ENCODE measurements at places on chromosomes 12 and 14.

- DNase-seq: no peak
These were observed 714 bp upstream of the PSMC6 start for GRCh38 chr14:52706286-52706685.

- no peak for DNase-seq
These were observed 83.0 kb upstream of the CCDC196 start for GRCh38 chr14:66403183-66403582.

GRCh38 chr14:38257507-38257906, 1.6 kb upstream of the CLEC14A start:
- no peak for DNase-seq

DNA sequence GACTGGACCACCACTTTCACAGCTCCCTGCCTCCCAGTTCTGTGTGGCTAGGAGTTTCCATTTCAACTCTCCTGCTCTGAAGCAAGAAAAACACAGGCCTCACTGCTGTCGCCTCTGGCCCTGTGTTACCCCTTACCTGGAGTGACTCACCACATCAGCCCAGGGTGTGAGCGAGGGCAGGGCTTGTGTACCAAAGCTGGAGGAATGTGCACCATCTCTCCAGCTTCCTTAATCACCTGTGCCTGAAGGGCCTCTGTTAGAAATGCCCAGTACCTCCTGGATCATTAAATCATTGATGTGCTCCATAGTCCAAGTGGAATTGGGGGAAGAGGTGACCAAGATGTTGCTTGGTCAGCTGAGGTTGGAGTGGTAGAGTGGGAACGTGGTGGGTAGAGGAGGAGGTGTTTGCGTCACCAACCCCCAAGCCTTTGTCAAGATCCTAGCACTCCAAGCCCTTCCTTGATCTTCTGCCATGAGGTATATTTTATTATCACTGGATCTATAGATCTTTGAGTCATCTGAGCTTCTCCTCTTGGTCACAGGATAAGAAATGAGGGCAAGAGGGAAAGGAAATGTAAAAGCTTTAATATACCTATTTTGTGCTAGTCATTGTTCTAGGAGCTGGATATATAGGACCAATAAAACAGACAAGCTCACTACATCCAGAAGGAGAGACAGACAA, 51.3 kb downstream of the SSPN start:
- DNase-seq: no peak

DNA sequence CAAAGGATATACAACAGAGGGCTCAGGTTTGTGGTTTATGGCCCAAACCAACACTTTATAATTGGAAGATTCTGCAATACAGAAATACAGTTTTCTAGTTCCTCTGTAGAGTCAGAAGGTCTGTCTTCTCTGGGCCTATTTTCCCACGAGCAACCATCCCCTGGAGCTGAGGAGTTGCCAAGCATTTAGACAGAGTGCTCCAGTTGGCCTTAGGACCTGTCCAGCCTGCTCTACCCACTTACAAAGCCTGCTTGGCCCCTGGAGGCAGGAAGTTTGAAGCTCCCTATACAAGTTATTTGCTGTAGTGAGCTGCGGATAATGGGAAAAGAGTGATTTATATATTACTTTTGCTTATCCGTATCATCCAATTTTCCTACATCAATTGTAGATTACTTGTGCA, 60.8 kb upstream of the HSPB8 start:
- DNase-seq: no peak

- no peak for DNase-seq
These were observed 270.8 kb downstream of the ZFP36L1 start for GRCh38 chr14:68521961-68522509.

GRCh38 chr12:119090276-119090675, 88.5 kb upstream of the HSPB8 start:
- DNase-seq: no peak

DNA sequence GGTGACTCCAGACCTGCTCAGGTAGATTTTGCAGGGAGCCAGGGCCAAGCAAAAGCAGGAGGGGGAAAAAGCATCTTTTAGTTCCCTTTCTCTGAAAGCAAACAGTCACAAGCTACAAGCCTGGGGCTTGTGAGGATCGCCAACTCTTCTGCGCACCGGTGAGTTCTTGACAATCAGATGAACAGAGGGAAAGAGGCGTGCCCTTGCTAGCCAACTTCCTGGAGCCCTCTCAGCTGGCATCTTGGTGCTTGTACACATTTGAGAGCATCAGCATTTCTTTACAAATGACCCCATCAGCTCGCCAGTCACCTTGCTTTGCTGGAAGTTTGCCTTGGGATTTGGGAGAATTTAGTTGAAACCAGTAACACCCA, 55.5 kb downstream of the ZNF664 start:
- no peak for DNase-seq

DNA sequence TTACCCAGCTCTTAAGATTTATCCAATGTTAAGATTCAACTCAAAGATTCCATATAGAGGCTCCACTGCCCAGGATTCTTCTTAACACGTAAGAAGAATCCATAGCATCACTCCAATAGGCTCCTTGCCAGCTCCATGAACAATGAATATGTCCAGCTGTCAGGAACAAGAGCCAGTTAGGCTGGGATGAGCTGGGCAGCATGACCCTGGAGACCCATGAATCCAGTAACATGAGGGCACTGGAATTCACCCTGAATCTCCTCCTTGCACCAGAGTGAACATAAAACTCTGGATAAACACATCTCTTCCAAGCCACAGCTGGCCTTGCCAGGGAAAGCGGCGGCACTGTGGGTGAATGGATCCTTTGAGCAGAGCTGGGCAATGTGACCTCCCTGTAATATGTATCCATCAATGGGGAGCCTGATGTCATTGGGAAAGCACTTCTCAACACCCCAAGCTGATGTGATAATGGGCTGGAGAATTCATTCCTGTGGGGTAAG, 24.4 kb upstream of the TC2N start:
- DNase-seq: no peak

DNA sequence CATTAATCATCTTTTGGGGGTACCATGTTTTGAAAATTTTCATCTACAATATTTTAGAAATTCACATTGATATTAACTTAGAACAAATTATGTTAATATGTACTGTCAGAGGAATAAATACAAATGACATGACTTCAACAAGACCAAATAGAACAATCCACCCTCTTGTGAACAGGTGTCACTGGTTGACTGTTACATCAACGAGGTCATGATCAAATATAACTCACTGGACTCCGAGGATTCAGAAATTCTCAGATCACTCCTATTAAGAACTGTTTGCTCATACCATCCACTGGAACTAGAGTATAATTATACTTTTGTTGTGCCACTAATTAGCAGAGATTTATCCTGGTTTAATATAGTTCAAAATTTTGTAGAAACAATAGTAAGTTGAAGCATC, 318.8 kb downstream of the PRKD1 start:
- DNase-seq: no peak

DNA sequence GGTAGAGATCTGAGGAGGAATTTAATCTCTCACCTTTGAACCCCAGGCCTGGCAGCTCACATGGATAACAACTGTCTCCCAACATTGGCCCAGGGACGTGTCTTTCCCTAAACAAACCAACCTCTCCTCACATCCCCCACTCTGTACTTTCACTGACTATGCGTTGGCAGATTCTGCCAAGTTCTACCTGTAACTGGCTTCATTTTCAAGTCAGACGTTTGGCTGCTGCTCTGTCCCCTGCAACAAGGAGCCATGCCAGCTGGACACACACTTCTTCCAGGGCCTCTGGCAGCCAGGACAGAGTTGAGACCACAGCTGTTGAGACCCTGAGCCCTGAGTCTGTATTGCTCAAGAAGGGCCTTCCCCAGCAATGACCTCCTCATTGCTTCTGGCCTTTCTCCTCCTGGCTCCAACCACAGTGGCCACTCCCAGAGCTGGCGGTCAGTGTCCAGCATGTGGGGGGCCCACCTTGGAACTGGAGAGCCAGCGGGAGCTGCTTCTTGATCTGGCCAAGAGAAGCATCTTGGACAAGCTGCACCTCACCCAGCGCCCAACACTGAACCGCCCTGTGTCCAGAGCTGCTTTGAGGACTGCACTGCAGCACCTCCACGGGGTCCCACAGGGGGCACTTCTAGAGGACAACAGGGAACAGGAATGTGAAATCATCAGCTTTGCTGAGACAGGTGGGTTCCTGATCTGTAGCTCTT, at the start of gene INHBC:
Gene INHBC, plus strand, starts transcription at position 268 of the 707 bp plus-strand sequence. Its CDS starts 103 bp downstream, at position 371.
- DNase-seq: no peak

GRCh38 chr14:39491134-39491571, 58.9 kb upstream of the FBXO33 start:
- no peak for DNase-seq

- no peak for DNase-seq
These were observed 7.5 kb downstream of the C14orf180 start for GRCh38 chr14:104586832-104587620.

- no peak for DNase-seq
These were observed 12.4 kb upstream of the SLC25A3 start for GRCh38 chr12:98581101-98581500.

DNA sequence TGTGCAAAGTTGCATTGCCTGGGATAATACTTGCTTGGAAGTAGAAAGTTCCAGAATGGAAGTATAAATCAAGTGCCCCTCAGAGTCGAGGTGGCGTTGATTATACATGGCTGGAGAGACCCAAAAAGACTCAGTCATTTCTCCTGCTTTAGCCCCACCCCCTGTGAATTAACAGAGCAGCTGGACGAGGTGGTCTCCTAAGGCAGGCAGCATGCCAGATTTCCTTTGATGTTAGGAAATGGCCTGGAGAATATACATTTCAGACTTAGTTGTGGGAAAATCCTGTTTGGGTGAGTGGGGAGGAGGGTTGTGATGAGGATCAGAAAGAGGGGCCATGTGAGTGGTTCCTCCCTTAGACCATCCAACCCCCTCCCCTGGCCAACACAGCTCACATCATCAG, 406.1 kb upstream of the TMPO start:
- no peak for DNase-seq

- DNase-seq: no peak
These were observed 57.5 kb downstream of the AP5M1 start for GRCh38 chr14:57326253-57326652.

DNA sequence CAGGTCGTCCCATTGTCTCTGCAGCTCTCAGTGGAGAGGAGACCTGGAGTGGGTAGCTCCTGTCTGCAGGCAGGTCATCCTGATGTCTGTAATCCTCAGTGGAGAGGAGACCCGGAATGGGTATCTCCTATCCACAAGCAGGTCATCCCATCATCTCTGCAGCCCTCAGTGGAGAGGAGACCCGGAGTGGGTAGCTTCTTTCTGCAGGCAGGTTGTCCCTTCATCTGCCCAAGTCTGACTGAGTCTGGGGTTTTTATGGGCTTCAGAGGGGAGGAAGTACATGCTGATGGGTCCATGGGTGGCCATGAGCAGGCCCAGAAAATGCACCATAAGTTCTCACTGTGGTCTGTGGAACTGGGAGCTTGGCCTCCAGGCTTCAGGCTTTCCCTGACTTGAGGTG, 28.9 kb upstream of the PAPLN start:
- DNase-seq: no peak

DNA sequence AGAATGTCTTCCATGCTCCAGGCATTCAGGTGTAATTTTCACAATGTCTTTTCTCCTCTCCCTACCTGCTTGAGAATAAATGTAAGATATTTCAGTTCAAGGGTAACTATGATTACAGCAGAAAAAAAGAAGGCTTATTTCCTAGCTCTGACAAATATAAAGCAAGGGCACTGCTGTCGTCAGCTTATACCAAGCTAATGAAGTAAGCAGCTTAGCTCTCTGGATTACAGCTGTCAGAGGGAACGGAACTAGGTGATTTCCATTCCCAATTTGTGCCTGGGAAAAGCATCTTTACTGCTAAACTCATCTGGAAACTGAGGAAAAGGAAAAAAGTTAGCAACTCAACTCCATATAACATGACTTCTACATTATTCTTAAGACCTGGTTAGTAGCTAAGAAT, 56.5 kb downstream of the ZFYVE26 start:
- DNase-seq: no peak

- no peak for DNase-seq
These were observed 16.4 kb upstream of the SRP54 start for GRCh38 chr14:34966413-34966812.

DNA sequence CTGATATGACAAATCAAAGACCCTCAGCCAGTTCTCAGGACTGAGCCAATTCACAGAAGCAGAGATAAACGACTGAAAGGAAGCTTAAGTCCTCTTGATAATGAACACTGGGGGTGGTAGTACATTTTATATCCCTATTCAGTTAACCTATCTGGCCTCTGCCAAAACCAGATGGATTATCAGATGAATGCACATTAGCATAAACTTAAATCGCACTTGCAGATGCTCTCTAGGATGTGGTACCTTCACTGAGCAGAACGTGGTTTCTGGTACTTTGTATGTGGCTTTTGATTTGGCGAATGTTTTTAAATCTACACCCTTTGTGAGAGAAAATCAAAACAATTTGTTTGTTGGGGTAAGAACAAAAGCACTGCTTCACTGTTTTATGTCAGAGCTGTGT, 21.1 kb upstream of the TAS2R14 start:
- DNase-seq: no peak

DNA sequence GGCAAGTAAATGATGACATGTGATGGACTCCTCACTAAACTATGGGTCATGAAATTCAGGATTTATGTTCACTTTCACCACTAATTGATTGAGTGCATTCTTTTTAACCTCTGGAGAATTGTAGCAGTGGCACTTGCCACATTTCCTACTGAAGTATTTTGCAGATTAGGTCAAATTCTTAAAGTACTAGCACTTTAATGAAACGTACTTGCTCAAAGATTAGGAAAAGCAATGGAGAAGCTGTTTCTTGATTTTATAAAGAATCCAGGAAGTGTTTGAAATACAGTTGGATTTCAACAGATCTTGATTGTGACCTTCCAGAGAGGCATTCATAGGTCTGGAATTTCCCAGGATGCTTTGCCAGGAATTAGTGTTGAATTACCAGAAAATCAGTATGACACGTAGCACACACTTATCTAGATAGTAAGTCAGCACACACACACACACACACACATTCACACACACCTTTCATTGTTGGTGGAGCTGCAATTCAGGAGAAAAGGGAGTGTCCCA, 162.6 kb downstream of the MYRFL start:
- no peak for DNase-seq

GRCh38 chr14:98101323-98101722, 1170.7 kb downstream of the BCL11B start:
- DNase-seq: no peak

DNA sequence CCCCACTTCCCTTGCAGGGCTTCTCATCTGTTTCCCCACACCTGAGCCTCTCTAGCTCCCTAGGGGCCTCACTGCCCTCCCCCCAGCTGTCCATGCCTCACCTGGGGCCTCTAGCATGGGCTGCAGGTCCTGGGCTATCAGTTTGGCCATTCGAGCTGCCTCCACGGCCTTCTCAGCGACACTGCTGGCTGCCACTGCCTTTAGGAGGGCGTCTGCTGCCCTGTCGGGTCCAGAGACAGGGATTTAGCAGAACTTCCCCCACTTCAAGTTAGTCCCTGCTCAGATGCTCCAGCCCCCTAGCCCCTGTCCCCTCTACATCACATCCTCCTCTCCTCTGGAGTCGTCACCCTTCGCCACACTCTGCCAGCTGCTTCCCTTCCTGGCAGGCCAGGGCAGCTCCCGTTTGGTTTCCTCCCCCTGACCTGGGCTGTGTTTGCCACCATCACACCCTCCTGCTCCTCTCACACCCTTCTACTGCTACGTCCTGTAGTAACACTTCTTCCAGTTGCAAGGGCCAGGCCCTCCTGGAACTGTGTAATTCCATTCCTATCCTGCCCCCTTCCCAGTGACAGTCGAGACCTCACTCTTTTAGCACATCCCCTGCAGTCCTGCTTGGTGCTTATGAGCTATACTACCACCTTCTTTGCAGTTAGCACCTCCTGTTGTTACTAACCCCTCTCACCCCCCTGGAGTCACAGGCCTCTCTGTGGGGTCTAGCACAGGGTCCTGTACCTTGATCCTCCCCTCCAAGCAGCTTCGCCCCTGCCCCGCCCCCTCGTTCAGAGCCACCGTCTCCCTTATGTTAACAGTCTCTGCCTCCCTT, 4.3 kb upstream of the AP1G2 start:
- no peak for DNase-seq
